ENCODE measurements at places on chromosomes 6 and 20.

DNA sequence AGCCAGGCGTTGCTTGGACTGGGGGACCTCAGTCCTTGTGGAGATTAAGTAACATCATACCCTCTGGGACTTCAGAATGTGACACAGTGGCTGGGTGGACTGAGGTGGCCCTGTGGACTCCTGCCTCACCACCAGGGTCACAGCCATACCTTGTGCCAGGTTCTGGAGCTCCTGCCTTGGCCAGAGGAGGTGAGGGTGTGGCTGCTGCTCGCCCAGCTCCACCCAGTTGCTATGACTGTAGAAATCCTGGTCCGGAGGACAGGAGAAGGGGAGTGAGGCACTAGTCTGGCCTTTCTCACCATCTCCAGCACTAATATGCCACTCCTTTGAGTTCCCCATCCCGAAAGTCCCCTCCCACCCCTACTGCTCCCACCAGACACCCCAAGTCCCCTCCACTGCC, 1.9 kb downstream of the VWA7 start:
- DNase-seq: no peak

- DNase-seq: no peak
Measured at GRCh38 chr20:58709013-58709702, 16.6 kb downstream of the NPEPL1 start.

DNA sequence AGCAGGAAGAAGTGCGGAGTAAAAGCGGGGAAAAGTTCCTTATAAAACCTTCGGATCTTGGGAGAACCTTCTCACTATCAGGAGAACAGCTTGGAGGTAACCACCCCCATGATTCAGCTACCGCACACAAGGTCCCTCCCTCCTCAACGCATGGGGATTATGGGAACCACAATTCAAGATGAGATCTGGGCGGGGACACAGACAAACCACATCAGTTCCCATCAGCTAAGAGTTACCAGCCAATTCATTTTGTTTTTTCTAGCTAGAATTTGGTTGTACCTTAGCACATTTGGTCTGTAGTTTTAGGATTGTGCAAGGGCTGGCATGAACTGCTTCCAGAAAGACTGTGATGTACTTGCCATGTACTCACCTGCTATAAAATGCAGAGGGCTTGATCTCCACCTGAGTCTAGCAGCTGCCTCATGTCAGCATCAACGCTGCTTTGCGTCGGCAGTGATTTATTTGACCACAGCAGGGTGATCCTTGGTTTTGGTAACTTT, 94.7 kb upstream of the SLC2A12 start:
- no peak for DNase-seq

DNA sequence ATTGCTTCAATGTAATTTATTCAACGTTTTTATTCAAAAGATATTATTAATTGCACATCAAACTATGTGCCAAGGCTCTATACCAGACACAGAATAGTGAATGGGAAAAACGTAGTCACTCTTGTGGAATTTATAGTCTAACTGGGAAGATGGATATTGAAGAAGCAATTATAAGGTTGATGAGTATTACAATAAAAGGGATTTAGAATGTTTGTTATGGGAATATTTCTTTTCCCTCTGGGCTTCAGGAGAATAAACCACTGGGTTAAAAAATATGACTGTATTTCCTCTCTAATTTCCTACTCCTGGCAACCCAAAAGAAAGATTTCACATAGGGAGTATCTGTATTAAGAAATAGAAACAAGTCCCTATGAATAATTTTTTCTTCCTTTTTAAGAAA, 25.1 kb upstream of the UTRN start:
- DNase-seq: no peak

DNA sequence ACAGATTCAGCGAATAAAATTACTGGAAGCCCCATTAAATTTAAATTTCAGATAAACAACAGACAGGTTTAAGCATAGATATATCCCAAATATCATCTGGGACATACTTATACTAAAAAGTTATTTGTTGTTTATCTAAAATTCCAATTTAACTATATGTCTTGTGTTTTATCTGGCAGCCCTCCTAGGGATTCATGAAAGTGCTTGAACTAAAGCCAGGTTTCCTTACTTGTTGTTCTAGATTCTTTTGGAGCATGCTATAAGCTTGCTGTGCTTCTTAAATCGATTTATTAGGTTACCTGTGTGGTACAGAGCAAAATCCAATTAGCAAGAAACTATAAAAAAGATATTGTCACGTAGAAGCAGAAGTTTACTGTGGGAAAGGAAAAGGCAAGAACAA, 202.5 kb upstream of the GMDS start:
- DNase-seq: no peak

DNA sequence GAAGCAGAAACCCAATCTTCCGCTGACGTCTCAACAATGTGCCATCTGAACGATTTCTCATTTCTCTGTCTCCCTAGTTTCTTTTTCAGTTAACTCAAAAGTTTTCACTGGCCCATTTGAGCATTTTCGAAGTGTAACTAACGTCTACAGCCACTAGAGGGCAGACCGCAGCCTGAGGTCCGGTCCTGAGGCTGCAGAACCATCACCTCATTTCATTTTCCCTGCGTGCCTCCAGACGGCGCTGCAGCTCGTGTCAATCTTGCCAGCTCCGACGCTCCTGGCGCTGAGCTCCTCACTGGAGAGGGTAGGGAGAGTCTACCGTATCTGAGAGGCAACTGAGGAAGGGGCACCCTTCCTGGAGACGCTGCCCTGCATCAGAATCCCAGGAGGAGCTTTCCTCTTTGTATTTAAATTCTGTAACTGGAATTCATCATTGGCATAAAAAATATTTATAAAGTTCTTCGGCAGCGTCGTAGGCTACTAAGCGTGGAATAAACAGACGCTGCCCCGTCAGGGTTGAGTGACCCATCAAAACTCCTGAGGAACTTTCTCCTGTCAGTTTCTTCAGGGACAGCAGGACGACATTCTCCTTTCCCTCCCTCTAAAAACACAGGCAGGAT, 28.5 kb upstream of the DTNBP1 start:
- peak; percentile 80 for DNase-seq

GRCh38 chr6:113073611-113074191, 726.6 kb downstream of the RFPL4B start:
- DNase-seq: no peak

DNA sequence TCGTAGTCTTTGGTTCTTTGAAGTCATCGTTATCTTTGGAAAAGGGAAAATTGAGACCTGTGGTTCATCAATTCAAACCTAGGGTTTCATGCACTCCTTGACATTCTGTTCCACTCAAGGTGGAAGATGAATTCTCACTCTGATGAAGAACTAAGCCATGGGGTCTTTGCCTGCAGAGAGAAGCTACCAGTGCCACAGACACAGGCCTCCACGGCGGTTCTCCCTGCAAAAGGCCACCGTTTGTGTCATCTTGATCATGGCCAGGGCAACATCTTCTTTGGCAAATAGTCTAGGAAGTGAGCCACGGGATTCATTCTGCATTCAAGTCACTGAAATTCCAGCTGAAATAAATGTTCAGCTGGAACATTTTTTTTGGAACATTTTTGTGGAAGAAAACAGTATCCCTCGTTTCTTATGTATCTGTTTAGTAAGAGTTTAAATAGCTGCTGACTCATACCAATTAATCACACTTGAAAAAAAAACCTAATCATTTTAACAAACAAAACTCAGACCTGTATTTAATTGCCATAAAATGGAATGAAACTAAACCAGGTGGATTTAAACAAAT, 206.0 kb upstream of the FOXQ1 start:
- no peak for DNase-seq

DNA sequence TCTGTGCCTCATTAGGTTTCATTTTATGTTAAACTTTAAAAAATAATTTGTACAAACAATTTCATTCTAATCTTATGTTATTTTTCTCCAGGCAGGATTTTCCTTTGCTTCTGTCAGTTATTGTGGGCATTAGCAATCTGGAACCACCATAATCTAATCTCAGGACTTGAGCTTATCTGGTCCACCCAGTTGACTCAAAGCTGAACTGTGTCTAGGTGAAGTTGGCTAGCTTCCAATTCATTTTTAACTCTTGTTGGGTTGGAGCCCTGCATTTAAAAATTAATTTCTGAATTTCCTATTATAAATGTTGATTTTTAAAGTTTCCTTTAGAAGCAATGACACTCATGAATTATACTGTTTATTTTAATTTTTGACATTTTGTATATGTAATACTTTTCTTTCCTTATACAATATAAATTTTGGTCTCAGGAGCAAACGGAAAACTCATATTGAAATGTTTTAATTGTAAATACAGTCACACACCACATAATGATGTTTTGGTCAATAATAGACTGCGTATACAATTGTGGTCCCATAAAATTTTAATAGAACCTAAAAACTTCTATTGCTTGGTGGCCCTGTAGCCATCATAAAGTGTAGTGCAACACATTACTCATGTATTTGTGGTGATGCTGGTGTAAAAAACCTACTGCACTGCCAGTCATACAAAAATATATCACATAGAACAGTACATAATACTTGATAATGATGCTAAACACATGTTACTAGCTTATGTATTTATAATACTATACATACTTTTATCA, 121.3 kb downstream of the CLVS2 start:
- DNase-seq: no peak

- DNase-seq: no peak
Measured at GRCh38 chr20:49476016-49476355, 6.5 kb downstream of the KCNB1 start.

GRCh38 chr6:17038316-17038715, 63.5 kb upstream of the STMND1 start:
- DNase-seq: no peak

DNA sequence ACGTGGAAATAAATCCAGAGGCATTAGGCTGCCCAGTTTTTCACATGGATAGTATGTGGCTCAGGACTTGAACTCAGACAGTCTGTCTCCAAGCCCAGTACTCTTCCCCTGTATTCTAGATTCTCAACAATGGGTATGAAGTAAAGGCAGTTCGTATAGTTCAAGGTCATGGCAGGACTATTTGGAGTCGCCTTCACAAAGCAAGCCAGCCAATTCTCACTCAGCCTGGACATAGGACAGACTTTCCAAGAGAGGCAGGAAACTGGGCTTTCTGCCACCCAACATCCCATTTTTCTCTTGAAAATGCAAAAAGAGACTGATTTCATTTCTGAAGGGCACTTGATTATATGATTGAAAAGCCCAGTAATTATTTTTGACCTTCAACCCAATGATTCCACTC, 111.0 kb downstream of the EDN1 start:
- no peak for DNase-seq

GRCh38 chr6:40743226-40743625, 156.1 kb upstream of the LRFN2 start:
- DNase-seq: no peak
